T1000 (cell line): ENCODE measurements at places on chromosomes 12 and 14.

DNA sequence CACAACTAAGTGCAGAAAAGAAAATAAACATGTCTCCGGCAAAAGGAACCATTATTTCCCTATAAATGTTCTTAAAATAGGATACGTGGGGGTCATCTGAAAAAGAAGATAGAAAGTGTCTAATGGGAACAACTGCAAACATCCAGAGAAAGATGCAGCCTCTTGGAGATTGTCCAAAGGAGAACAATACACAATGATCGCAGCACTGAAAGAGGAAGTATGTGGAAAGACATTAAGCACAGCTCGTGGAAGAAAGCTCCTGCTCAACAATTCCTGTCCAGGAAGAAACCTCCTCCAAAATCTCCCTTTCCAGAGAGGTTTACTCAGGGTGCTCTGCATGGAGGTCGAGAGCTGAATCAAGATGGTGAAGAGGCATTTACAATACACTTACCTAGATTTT, 2.5 kb upstream of the LALBA start:
- no peak for DNase-seq

GRCh38 chr14:35299708-35300107, 7.5 kb downstream of the PSMA6 start:
- no peak for DNase-seq

DNA sequence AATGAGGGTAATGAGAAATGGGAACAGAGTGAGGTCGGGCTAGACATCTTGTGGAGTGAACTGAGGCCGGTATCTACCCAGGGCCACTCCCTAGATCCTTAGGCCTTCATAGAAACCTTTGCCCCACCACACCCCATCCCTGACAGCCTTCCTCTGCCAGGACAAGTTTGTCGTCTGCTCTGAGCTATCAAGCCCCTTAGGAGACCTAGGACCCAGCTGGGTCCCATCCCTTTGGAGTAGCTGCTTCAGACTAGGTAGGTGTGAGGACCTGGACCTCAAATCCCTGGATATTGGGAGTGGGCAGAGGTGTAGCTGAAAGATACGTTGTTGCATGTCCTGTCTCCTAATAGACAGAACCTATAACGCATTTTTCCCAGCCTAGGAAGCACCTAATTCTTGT, at the start of gene TMEM253:
Gene TMEM253, plus strand, starts transcription at position 136 of the 400 bp plus-strand sequence. CDS start 278 bp downstream, outside the sequence.
- no peak for DNase-seq

GRCh38 chr12:24228371-24228770, 278.9 kb upstream of the SOX5 start:
- no peak for DNase-seq

DNA sequence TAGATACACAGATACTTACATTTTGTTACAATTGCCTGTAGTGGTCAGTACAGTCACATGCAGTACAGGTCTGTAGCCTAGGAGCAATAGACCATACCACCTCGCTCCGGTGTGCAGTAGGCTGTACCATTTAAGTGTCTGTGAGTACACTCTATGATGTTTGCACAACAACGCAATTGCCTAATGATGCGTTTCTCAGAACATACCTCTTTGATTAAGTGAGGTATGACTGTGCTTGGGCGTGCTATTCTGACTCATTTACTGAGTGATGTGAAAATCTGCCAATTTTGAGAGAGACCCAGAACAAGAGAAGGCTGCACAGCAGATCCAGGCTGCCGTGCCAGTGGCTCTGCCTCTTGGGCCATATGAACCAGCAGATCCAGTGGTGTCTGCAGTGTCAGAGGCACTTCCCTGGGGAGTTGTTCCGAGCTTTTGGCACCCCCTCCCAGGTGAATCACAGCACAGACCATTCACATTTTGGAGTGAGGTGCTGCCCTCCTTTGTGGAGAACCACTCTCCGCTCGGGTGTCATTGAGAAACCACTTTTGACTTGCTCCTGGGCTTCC, 20.4 kb downstream of the DLK1 start:
- peak; percentile 42 for DNase-seq

DNA sequence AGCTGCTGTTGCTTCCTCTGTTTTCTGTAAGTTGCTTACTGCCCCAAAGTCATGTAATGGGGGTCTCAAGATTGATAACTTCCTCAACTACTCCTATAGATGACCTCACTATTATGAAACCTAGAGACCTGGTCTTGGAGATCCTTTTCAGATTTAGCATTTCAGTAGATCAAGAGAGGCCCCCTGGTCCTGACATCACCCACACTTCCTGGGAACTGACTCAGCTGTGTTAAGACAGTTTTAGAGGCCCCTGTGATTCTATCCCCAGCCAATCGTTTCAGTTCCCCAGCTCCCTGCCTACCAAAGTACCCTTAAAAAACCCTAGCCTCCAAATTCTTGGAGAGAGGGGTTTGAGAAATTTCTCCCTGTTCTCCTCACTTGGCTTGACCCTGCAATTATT, 9.2 kb upstream of the ARG2 start:
- DNase-seq = no peak

- no peak for DNase-seq
These were observed 14.1 kb downstream of the ATP6V0A2 start for GRCh38 chr12:123726244-123726643.

GRCh38 chr14:23436327-23437132, 1.1 kb upstream of the MYH7 start:
- DNase-seq = no peak

DNA sequence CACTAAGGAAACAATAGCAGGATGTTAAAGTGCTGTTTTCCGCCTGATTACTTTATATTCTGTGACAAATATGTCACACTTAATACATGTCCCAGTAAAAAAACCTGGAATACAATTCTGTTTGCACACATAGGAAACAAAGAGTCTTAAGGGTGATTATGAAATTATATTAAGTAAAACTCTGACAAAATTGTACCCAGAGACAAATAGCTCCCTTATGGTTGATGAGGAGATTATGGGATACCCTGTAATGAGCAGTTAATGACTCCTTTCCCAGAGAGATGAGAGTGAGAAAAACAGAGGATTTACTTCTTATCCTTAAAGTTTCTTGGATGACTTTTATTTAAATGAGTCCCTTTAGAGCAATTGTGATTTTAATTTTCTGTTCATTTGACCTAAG, 370.6 kb downstream of the PDZRN4 start:
- no peak for DNase-seq

DNA sequence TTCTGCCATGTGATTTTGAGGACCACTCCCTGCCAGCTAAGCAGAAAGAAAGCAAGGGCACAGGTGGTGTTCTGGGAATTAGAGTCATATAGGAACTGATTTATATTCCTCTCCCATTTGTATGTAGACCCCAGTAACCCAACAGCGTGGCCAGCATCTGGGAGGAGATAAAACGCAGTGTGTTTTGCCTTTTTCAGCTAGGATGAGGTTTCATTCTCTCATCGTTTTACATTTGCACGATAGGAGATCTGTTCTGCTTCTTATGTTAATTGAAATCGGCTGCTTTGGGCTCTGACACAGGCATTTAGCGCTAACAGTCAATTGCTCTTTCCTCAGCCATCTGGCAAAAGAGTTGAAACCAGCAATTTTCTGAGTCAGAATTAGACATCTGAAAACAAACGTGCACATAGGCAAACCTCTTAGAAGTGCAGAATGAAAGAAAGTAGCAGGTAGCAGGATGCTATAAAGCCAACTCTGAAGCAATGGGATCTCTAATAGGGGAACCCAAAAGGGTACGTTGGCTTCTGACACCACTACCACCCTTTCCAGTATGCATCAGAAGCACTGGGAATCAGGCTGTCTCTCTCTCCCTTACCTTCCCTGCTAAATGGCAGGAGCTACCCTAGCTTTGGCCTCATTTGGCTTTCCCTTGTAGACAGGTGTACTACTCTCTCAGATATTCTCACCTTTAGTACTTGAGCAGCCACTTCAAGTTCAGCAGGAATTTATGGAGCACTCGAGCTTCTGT, 219.1 kb downstream of the PHLDA1 start:
- DNase-seq = no peak

GRCh38 chr12:111121840-111122239, 201.5 kb upstream of the MYL2 start:
- no peak for DNase-seq

GRCh38 chr14:95901054-95901453, 24.4 kb downstream of the TUNAR start:
- DNase-seq = no peak

- DNase-seq = peak; percentile 76
These were observed 104.2 kb upstream of the MAP1LC3B2 start for GRCh38 chr12:116454950-116455447.

DNA sequence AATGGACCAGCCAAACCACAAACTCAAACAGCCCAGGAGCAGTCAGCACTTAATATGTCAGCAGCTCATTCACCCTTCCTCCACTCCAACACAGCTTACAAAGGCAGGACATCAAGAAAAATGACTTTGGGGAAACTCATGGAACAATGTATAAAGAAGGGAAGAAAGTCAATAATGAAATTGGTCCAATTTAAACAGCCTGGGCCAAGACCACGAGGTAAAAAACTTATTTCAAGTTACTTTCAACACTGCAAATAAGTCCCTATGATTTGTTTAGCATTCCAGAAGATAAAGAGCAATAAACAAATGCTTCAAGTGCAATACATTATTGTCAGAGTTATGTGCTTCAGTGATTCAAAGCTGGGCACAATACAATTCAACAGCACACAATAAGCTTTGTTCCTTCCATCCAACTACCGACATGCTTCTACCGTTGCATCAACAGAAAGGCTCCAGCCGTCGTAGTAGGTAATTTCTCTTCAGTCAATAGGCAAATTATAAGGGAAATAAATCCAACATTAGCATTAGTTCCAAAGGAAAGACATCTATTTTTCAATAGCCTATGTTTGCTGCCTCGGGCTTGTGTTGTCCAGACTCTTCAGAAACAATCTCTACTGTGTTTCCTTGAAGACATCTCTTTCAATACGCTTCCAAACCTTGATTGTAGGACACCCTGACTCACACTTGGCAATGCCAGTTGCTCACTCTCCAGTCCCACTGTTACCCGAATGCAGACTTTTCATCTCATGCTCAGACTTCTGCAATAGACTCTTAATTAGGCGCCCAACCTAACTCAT, 225.7 kb downstream of the NUAK1 start:
- no peak for DNase-seq

GRCh38 chr12:7099290-7099996, 7.2 kb upstream of the C1R start:
- DNase-seq = no peak

DNA sequence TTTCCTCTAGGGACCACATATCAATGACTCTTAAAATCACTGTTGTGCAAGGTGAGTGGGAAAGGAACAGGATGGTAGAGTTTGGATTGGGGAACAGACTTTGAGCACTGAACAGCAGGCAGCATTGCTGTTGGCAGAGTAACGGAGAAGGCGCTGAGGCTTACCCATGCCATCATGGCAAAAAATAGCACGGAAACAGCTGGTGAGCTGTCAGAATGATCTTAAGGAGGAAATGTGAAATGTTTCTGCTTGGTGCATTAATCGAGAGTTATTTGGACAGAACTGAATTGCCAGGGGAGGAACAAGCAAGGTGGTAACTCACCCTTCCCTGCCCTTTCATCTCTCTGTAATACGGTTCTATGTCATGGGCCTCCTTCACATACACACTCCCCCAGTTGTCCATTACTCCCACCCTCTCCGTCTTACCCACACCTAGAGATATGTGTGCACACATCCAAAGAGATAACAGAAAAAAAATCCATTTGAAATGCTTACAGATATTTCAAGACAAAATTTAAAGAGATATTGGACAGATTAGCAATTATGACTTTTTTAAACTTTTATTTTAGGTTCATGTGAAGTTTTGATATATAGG, 572.5 kb downstream of the DIO2 start:
- no peak for DNase-seq

GRCh38 chr12:127263621-127264020, 1003.3 kb upstream of the TMEM132C start:
- DNase-seq = no peak

DNA sequence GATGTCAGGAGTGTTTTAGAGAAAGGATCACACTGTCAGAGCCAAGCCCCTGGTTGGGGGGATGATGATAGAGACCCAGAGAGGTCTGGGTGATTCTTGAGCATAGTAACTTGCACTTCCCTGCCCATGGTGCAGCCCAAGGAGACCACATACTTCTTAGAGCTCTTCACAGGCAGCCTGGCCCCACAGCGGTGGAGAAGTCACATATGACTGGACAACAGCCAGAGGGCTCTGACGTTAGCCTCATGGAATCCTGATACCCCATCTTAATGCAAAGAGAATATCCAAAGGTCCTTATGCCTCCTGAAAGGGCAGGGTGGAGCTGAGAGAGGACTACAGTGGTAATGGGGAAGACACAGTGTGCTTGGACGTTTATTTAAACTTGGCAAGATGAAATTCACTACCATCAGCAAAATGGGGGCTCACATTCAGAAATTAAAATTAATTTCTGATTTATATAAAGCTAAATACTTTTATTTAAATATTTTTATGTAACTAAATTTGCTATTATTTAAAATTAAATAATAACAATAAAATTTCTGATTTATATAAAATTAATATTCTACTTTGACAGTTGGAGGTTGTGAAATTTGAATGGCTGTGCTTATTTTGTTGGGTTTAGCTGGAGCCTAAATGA, 131.3 kb downstream of the KTN1 start:
- peak; percentile 40 for DNase-seq

GRCh38 chr12:25629341-25629740, 76.3 kb upstream of the LMNTD1 start:
- no peak for DNase-seq

DNA sequence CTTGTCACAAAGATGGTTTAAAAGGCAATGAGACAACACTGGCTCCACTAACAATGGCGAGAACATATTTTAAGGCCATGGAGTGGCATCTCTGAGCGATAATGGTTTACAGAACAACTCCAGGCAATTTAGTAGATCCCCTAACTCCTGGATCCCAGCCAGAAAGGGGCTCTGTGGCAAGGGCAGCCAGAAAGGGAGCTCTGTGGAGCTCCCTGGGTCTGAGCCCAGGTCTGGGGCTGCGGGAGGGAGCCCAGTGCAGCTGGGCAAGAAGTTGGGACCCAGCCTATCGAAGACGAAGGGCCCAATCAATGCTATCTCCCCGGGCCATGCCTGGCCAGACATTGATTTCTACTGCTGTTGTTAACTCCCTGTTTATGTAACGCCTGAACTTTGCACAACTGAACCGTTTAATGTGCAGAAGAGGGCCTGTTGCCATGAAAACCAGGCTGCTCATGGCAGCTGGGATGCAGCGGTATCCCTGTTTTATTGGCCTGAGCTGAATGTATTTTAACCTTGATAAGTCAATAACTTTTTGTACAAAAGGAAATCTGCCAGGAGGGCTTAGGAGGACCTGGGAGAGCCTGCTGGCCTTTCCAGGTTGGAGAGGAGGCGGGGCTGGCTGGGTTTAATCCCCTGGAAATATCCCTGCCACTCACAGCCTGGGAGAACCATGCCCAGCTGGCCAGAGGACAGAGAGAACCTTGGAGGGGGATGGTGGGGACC, 6.7 kb upstream of the FAM222A start:
- no peak for DNase-seq

DNA sequence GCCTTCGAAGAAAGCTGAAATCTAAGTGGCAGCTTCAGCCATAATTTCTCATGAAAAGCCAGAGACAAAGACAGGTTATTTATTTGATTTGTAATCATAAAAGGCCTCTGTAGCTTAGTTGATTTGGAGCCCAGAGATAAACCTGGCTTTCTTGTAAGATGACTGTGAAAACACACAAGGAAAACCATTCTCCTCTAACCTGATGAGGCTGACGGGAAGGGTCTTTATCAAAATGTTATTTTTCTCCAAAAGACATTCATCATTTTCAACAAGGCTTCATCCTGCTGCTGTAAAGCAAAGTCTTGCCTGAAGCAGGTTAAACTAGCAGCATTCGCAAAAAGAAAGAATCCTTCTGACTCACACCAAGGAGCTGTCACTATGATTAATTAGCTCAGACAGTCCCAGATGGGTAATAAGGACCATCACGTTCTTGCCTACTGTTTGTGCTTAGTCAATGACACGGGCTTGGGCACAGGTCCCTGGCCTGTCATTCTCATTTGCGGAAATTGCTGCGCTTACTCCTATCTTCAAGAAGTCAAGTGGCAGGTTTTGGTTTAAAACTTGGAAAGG, 286.6 kb downstream of the C12orf75 start:
- no peak for DNase-seq
